ENCODE measurements at places on chromosomes 6 and 20.

DNA sequence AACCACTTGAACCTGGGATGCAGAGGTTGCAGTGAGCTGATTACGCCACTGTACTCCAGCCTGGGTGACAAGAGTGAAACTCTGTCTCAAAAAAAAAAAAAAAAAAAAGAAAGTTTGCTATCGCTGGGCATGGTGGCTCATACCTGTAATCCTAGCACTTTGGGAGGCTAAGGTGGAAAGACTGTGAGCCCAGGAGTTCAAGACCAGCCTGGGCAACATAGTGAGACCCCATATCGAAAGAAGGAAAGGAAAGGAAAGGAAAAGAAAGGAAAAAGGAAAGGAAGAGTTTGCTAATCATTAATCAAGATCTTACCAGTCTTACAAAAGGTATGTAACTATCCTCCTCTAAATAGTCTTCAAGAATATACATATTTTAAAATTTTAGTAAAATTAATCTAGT lies 55.4 kb upstream of the SMIM29 start:
- DNase-seq, result no peak

- DNase-seq, result no peak
Observed at GRCh38 chr20:44770484-44771171, 25.0 kb downstream of the KCNK15 start.

DNA sequence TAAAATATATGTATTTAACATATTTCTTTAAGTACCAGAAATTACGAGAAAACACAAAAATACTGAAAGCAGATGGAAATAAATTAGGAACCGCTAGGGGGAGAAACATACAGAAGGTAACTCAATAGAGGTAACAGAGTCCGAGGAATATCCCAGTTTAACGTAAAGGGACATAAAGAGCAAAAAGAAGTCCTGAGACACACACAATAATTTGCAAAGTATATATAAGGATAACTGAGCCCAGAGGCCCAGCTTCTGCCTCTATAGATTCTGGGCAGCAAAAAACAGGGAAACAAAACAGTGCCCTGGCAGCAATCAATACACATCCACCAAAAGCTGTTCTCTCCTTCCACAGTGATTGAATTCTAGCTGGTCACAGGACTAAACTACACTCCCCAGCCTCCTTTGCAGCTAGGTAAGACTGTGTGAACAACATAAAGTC lies 15.1 kb downstream of the TBC1D32 start:
- no peak for DNase-seq

GRCh38 chr6:2765896-2766766 lies 938 bp downstream of the WRNIP1 start:
- no peak for DNase-seq

DNA sequence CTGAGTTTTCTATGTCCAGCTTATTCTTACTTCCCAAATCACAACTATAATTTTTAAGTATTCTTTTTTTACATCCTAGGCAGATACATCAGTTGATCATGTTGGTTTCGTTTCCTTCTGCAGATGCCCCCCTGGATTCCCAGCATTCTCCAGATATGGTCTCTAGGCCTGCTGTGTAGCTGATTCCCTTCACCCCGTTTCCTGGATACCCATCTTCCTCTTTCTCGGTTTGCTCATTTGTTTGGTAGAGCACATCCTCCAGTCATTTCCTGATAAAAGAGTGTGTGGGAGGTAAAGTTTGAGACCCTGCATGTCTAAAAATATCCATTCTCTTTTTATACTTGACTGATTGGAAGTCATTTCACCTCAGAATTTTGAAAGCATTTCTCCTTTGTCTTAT lies 66.4 kb downstream of the ANKS1A start:
- DNase-seq, result no peak

- no peak for DNase-seq
Observed at GRCh38 chr6:156879591-156879990, 102.4 kb downstream of the ARID1B start.

DNA sequence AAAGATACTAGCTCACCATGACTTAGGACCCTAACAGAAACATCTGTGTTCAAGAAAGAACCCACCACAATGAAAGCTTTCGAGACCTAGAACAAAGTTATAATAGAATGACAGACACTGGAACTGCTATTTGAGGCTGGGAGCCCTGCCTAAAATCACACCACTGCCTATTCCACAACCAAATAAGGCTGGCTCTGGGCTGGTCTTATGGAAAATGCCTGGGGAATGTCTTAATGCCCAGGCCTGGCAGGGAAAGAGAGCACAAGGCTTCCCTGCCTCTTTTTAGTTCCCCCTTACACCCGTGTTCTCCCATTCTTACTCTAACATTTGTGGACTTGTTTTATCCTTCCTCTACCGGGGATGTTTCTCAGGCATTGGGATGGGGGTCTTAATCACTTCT lies 5.6 kb upstream of the METTL24 start:
- DNase-seq, result no peak

- DNase-seq, result no peak
Observed at GRCh38 chr6:48067148-48067712, 43.8 kb downstream of the PTCHD4 start.

GRCh38 chr6:48080227-48081009 lies 30.6 kb downstream of the PTCHD4 start:
- DNase-seq, result no peak

DNA sequence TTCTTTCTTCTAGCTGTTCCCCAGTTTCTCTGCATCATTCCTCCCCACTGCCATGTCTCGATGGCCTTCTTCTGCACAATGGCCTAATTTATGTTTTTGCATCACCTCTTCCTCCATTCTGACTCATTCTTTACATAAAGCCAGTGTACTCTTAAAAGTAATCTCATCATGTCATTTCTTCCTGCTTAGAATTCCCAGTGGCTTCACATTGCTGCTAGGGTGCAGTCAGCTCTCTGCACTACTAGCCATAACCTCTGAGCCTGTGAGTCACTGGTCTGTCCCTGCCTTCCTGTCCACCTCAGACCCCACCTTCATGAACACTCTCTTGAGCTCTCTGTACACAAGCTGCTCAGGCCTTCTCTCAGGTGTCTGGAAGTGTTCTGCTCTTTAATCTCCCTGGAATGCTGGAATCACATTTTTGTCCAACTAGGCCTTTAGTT lies 24.1 kb upstream of the TRIM27 start:
- no peak for DNase-seq

GRCh38 chr6:153062516-153062915 lies 60.0 kb upstream of the MTRF1L start:
- DNase-seq, result no peak

DNA sequence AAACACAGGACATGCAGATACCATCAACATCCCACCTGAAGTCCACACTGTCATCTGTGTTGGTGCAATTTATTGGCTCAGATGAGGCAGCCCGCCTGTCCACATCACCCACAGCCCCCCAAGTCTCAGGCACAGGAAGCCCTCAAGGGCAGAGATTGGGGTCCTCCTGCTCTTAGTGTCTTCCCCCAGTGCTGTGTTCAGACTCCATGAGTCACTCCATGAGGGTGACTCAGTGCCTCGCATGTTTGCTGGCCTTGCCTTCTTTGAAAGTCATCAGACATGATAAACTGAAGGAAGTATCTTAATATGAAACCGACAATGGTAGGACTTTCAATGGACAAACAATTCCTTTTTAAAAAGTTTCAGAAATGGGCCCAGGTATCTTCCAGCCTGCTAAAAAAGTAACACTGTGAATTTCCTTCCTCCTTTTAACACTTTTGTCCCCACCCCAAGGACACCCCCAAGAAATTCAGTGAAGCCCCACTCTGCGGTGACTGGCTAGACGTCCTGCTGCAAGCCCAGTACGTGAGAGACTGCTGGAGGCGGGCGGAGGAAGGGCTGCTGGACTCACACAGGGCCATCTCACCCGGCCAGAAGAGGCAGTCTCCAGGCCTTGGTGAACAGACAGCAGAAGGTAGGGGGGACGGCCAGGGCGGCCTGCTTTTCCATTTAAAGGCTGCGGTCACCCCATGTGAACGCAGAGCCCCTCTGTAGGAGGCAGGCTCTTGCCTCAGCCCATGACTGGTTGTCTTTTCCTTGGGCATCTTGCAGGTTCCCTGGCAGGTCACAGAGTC lies 43.0 kb upstream of the KCNK16 start:
- no peak for DNase-seq

GRCh38 chr6:7719364-7719850 lies 6.5 kb upstream of the BMP6 start:
- no peak for DNase-seq

- DNase-seq, result no peak
Observed at GRCh38 chr20:10271494-10272219, 53.0 kb downstream of the SNAP25 start.

DNA sequence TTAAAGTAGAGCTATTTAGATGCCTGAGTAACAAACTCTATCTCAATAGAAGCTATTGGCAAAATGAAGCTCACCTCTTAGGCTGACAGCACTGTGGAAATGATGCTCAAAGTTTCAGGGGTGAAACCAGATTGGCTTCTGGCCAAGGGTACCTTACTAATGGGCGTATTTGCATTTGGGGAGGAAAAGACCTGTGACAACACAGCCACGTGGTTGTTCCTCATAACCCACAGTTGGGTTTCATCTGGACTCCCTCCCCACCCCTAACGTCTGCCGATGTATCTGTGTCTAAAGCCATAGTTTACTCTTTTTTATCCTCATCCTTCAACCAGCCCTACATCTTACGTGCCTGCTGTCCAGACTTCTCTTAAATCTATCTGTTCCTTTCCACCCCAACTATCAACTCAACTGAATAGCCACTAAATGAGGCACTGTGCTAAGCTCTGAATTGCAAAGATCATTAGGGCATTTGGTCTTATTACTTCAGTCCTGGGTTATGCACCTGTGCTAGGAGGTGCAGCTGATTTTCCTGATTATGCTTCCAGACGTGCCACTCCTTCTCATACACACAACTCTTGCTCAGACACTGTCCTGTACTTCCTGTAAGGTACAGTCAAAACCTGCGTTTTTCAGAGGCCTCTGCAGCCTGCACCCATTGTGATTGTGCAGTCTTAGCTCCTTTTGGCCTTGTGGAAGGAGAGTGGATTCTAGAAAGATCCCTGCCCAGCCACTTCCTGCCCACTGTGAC lies 80.6 kb upstream of the ARMC2 start:
- no peak for DNase-seq

DNA sequence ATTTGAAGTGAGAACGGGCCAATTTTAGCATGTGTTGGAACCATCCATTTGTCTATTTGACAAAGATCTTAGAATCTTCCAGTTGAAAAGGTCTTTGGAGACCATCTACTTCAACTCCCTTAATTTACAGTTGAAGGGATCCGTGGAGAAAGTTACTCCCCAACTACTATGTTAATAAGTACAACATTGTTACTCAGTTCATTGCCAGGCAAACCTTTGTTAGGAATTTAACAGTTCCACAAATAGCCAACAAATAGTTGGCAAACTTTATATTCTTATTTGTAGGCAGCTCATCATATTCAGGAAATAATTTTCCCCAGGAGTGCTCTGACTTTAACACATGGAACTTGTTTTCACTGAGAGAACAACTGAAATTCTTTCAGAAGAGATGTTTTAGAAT lies 81.0 kb upstream of the FLRT3 start:
- DNase-seq, result no peak

- no peak for DNase-seq
Observed at GRCh38 chr6:1657116-1657770, 47.5 kb downstream of the FOXC1 start.

GRCh38 chr20:1130058-1130694 lies 11.8 kb downstream of the PSMF1 start:
- DNase-seq, result no peak

GRCh38 chr6:137044366-137045221 lies at the start of gene IL20RA:
Gene IL20RA (minus strand): TSS chr6:137044965. CDS start chr6:137044728, 237 bp downstream.
- DNase-seq, result no peak

DNA sequence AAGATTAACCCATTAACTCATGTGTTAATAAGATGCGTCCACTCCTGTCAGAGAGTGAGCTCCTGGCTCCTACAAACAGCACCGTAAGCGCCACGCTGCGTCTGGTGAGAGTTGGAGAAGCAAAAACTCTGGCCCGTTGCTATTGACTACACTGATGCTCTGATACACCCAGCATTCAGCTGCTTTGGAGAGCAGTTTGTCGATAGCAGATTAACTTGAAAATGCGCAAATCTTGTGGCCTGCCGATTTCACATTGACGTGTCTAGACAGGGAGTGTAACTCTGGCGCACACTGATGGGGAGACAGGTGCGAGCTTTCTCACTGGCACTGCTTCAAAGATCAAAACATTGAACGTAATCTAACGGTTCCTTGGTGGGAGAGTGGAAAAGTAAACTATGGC lies 151.7 kb upstream of the RPS6KA2 start:
- no peak for DNase-seq

DNA sequence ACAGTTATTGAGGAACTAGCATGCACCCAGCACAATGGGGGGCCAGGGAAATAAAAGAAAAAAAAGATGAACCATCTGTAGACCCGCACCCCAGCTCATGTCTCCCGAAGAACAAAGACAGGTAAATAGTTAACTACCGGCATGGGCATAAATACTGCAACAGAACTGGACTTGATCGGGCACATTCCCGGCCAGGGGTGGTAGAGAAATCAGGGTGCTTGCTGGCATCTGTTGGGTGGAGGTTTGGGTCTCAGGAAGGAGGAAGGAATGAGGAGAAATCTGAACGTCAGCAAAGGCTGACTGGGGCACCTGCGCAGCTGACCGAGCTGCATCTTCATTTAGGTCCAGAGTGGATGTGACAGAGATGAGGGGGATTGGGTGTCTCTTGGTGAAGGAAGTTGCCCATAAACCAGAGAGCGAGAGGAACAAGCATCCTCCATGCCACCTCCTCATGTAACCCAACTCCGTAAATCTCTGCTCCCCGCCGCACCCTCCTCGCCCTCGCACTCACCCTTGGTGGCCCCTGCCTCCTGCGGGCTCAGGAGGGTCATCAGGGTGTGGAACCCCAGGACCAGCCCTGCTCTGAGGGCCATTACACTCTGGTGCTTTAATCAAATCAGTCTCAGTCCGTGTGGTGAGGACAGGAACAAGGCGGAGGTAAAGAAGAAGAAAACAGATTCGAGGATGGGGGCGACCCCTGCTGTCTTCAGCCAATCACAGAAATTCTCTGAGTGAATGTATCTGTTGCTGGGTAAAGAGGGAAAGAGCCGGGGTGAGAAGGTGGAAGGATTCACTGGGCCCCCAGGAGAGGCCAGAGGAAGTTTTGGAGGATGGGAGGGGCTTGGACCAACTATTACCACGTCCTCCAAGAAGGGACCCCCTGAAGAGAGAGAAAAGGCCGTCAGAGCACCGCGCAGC lies at the start of gene HLA-DOA:
Gene HLA-DOA (minus strand): TSS at position 648 of the 918 bp plus-strand sequence.
- peak; percentile 75 for DNase-seq

GRCh38 chr6:169956580-169956979 lies 205.2 kb downstream of the ERMARD start:
- DNase-seq, result no peak

DNA sequence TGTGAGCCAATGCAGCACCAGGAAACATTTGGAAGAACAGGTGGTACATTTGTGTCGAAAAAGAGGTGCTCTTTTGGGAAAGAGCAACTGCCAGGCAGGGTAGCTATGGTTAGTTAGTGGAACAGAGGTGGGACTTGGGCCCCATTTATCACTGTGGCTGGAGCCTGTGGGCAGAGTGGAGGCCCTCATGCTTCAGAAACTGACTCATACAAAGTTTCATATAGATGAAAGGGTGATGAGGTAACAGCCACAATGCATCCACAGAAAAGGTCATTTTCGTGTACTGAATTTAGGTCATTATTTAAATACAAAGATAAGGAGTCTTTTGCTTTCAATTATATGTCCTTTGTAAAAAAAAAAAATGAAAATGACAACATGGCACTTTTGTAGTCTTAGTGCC lies 76.4 kb upstream of the HS3ST5 start:
- peak; percentile 4 for DNase-seq

- DNase-seq, result no peak
Observed at GRCh38 chr6:548091-548490, 108.8 kb downstream of the HUS1B start.

- DNase-seq, result no peak
Observed at GRCh38 chr6:42409581-42409980, 42.1 kb downstream of the TRERF1 start.
